ENCODE measurements at places on chromosomes 5 and 9. TPM values are rescaled to one million over a fixed set of nuclear protein-coding genes. Genes with fewer than 3 reads are reported as not detected.

SPOUT1 gene
- 34.8 TPM for total RNA-seq

ARHGEF37 gene
- 0.12 TPM for total RNA-seq

CCNO gene
- total RNA-seq: not detected

GRCh38 chr5:88787856-88788255 lies 95.1 kb downstream of the MEF2C start:
- DNase-seq: no peak

HACD4 gene
- 2.2 TPM for total RNA-seq

LCN1 gene
- total RNA-seq: not detected

DNA sequence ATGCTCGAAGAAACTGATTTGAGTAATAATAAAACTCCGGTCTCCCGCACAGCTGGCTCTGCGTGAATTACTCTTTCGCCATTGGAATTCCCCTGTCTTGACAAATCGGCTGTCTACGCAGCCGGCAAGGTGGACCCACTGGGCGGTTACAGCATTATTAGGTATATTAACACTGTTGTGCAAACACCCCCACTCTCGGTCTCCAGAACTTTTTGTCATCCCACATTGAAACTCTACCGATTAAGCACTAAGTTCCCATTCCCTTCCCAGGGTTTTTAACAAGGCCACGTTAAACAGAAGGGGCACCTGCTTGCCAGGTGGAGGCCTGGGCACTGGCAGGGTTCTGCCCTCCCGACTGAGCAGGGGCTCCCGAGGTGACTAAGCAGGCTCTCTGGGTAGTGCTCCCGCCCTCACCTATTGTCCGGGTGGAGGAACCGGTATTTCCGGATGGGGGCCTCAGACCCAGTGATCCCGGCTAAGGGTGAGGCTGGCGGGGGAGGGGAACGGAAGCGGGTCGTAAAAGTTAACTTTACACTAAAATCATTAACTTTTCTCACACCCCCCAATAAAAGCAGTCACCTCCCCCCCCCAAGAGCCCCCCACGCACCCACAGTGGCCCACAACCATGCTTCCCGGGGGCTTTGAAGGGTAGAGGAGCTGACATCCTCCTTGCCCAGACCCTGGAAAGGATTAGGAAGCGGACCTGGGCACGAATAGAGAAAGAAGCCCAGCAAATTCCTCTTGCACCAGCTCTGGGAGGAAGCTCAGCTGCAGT lies 53.5 kb upstream of the TJP2 start:
- DNase-seq: peak; percentile 97

LCN10 gene
- total RNA-seq: 9.8 TPM

GRCh38 chr9:35920051-35920620 lies 10.8 kb downstream of the SPAAR start:
- DNase-seq: no peak
